DMS153 (cell line): ENCODE measurements at places on chromosomes 13 and 19.

DNA sequence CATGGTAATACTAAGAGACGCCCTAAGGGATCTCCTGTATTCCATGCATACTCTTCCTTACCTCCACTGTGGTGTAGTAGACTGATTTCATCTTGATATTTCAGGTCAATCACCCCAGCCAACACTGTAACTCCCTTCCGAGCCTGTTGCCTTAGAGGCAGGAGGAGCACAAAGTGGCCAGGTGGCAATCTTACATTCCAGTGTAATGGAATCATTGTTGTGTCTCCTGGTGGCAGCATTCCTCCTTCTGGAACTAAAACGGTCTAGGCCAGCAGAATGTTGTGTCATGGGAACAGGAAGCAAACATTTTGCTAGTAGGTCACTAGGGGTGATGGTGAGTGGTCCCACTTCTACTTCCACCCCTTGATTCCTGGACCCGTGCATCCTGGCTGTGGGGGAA lies 405.7 kb upstream of the SLC10A2 start:
- no peak for DNase-seq

DNA sequence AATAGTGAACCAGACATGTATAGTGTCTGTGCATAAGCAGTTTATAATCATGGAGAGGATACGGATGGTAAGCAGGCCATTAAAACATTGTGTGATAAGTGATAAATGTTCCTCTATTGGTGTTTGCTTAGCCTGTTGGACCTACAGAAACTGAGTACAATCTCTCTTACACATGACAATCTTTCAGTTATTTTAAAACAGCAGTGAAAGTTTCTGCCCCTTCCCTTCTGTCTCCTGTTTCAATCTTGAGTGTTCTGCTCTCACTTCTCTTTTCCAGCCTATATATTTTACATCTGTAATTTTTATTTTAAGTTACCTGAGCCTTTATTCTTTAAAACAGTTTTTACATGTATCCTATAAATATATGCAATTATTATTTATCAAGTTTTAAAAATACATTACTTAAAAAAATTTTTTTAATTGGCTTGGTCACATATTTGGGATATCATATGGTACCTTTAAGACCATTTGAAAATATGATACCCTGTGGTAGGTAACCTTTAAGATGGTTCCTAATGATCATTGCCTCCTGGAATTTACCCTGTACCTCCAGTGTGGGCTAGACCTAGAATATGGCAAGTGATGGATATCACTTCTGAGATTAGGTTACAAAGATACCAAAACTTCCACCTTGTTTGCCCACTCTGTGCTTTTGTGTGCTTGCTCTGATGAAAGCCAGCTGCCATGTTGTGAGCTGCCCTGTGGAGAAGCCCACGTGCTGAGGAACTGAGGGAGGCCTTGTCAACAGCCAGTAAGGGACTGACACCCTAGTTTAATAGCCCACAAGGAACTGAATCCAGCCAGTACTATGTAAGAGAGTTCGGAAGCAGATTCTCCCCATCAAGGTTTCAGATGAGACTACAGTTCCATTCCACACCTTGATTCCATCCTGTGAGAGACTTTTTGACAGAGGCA lies 99.3 kb downstream of the DHRS12 start:
- no peak for DNase-seq

- DNase-seq = no peak
These were observed 1141.6 kb upstream of the MIR17HG start for GRCh38 chr13:90205911-90206310.

- DNase-seq = no peak
These were observed 1.2 kb downstream of the LSM4 start for GRCh38 chr19:18321734-18322102.

- peak; percentile 36 for DNase-seq
These were observed 29.3 kb upstream of the TNFAIP8L1 start for GRCh38 chr19:4609878-4610511.

DNA sequence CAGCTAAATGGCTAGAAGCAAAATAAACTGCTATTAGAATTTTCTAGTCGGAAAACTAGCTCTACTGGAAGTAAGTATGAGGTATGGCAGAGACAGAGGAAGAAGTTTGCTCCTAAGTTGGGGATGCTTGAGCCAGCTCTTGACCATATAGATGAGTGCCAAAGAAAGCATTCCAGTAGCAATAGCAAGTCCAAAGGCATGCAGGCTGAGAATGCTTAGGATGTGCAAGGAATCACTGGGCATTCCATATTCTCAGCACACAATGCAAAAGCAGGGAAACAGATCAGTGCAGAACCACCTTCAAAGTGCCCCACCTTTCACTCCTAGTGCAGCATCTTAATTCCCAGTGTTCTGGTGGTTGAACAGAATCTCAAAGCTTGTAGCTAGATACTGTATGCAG lies 32.9 kb downstream of the SERTM1 start:
- no peak for DNase-seq

- no peak for DNase-seq
These were observed 58.0 kb downstream of the USPL1 start for GRCh38 chr13:30675717-30676116.

- no peak for DNase-seq
These were observed 12.4 kb downstream of the CEBPG start for GRCh38 chr19:33385956-33386355.

DNA sequence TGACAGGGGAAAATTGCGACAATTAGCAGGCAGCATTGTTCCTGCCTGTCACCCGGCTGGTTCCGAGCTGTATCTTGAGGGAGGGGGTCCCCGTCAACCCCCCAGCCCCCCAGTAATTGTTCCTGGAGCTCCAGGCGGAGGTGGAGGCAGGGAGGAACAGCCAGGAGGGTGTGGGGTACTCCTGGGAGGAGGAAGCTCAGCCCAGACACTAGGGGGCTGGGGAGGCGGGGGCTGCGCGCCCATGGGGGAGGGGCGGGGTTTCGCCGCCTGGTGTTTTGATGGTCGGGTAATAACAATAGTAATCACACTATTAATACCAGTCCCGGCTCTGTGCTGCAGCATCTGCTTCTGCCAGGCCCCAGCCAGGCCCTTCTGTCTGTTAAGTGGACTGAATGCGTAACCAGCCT lies 8.6 kb downstream of the NPAS1 start:
- no peak for DNase-seq

GRCh38 chr19:18205200-18205892 lies 1.5 kb upstream of the RAB3A start:
- DNase-seq = peak; percentile 50

DNA sequence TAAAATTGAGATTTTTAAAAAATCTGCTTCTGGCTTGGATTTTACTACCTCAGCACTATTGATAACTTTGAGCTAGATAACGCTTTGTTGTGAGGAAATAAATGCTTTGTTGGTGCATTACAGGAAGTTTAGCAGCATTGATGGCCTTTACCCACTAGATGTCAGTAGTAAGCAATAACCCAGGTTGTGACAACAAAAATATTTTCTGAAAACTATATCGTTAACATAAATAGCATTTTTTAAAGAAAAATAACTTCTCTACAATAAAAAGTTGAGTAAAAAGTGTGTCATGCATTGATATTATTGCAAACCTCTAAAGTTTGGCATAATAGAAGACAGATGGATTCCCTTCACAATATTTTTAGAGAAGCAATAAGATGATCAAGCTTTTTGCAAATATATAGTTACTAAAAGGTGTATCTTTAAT lies 1246.5 kb downstream of the UQCRFS1 start:
- no peak for DNase-seq

- DNase-seq = no peak
These were observed 49.9 kb upstream of the UBAC2 start for GRCh38 chr13:99150575-99151361.

DNA sequence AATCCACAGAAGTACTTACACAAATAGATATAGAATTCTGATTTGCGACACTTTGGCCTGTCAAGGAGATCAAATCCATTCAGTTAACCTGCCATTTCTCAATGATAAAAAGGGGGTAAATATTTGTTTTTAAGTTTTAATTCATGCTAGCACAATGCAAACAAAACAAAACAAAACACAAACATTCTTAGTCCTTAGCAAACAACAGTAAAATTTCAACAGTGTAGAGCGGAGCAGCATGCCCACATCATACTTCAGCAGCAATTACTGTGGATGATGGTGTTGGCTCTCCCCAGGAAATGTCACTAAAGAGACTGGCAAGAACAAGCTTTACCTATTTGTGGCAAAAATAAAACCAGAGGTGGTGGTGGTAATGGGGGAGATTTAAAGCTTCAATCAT lies 625.2 kb upstream of the PCDH20 start:
- peak; percentile 25 for DNase-seq

- no peak for DNase-seq
These were observed at the start of gene PRR19 for GRCh38 chr19:42301646-42302203. Gene PRR19, plus strand, starts transcription at chr19:42302132. Its CDS starts 7,453 bp downstream, at chr19:42309585.

DNA sequence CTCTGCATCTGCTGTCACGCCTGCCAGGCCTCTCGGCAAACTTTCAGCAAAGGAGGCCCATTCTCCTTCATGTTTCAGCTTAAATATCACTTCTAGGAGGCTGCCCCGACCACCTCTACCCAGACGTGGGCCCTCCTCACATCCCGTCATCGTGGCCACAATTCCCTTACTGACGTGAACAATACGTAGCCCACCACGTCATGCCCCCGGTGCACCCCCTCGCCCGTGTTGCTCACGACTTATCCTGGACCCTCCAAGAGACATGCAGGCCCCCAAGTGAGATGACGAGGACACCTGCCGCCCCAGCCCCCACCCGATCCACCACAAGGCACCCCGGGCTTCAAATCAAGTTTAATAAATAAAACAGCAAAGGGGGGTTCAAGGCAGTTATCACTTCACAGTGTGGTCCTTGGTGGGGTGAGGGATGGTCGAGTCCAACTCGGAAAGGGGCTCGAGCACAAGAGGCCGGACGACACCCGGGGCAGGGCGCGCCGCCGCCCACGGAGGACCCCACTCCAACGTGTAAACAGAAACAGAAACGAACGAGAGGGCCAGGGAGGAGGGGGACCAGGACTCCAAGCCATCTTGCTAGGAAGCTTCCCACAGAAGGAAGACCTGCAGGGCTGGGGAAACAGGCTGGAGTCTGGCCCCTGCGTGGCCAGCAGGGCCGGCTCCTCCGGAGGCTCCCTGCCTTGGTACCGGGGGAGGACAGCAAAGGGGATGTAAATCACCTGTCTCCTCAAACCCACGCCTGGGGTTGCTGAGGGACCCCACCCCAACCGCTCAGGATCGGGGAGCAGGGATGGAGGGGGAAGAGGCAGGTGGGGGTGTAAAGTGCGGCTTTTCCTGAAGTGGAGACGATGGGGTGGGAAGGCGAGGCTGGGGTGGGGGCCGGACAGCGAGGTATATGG lies 14.3 kb upstream of the PLPP2 start:
- DNase-seq = no peak

DNA sequence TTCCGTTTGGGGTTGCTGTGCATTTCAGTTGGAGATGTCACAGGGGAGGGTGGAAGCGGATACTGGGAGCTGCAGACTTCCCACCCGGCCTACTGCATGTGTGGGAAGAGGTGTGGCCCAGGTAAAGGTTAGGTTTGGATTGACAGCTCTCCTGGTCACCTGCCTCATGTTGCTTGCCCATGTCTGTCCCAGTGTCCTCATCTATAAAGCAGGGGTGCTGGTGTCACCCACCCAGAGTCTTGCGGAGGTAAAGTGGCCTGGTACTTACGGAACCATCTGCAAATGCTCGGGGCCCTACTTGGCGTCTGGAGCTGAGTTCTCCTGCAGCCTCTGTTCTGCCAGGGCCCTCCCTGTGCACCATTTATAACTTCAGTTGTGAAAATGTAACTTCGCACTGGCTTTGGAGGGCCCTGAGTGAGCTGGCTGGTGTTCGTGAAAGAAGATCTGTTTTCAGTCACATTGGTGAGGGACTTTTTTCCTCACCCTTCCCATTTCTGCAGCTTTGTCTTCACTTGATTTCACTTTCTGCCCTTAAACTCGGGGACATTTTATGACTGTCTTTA lies 65.1 kb upstream of the TEX29 start:
- DNase-seq = no peak

DNA sequence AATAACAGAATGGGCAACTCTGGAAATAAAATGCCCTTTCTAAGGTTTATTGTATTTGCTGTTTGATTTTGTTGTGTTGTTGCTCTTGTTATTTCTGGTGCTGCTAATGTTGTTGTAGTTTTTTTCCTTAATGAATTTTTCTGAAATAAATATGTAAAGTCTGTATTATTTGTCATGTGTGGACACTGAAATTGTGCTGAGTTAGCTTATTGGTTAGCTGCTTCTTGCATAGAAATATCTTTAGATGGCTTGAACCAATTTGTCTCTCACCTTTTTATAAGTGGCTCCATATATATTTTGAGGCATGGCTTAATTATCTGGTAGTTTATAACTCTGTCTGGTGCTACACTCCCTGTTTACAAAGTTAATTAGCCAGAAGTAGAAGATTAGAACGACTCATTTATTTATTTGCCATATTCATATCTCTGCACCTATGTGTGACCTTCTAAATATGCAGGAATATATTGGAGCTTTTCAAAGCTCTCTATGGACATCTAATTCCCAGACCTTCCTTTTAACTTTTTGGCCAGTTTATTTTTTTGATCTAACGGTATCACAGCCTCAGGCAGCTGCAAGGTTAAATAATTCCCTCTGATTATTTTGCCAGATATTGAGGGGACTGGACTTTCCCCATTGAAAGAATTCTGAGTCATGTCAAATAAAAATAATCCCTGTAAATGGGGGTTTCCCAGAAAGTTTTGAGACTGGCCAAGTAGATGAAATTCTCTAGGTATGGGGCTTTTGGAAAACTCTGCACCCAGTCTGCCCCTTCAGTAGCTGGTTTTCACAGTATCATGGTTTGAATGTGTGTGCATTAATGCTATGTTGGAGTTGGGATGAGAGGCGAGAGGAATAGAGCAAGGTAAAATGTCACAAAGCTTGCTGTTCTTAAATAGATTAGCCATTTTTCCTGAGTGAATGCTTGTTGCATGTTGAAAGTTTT lies 1331.7 kb upstream of the MIR17HG start:
- DNase-seq = no peak

- no peak for DNase-seq
These were observed 7.7 kb upstream of the CRTC1 start for GRCh38 chr19:18675779-18676178.
